ENCODE measurements at places on chromosomes 5 and 9.

- DNase-seq, result no peak
These were observed 77.8 kb upstream of the ZNF618 start for GRCh38 chr9:113798062-113799030.

DNA sequence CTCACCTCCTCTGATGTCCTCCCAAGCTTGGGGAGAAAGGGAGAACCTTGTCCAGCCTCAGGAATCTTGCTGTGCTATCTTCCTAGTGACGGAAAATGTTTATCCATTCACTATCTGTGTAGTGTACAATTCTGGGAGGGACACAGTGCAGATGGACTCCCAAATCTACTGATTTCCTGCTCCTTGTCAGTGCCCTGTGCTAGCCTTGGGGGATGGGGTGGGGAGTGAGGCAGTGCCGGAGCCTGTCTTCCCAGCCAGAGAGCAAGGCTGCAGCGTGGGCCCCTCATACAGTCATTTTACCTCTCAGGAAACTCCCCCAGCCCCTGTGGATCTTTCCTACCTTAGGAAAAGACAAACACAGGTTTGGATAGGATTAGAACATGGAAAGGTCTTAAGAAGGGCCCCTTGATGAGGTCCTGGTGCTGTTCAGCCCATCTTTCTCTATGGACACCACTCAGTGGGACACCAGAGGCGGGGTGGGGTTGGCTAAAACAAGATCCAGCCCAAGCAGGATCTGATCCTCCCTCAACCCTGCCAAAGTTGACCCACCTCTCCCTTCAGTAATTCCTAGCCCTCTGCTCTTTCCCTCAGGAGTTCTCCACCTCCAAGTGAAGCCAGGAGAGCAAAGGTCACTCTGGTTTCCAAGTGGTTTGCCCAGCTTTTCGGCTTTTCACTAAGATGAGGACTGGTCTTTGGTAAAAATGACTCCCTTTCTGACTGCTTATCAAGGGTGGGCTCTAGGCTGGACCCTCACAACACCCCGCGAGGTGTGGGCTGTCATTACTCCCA, 3.4 kb downstream of the DOLK start:
- DNase-seq, result no peak

DNA sequence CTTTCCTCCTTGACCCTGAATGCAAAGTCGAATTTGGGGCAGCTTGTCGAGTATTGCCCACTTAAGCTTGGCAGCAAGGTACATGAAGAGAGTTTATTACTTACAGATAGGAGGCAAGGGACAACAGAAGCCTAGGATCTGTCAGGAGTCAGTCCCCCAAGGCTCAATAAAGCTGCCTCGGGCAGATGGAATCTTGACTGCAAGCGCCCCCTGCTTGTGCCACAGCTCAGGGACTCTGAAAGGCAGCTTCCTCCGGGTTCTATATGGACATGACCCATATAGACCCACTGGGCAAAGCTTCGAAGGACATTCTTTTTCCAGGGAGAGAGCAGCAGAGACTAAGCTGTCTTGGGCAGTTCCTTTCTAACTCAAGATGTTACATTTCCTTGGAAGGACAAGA, 971.5 kb downstream of the EFNA5 start:
- DNase-seq, result no peak

DNA sequence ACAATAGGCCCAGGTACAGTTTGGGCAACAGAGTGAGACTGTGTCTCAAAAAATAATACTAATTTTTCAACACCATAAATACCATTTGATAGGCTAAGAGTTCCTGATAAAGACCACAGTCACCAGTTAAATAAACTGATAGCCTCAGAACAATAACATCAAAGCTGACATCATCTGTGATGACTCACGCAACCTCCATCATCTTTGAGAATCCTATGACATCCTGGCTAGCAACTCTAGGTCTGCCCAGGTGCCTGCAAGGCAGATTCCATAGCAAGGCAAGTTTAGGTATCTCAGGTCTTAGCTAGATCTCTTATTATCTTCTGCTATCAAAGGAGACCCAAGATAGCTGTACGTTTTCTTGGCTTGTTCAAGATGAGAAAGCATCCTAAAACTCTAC, 30.5 kb upstream of the UBAP2 start:
- DNase-seq, result peak; percentile 44

GRCh38 chr9:89773170-89773569, 168.4 kb downstream of the GADD45G start:
- no peak for DNase-seq

GRCh38 chr5:63563008-63563917, 399.0 kb downstream of the HTR1A start:
- no peak for DNase-seq

GRCh38 chr5:177983763-177984583, 12.1 kb downstream of the PROP1 start:
- no peak for DNase-seq

- DNase-seq, result no peak
These were observed 214.1 kb downstream of the HSPA4 start for GRCh38 chr5:133265720-133266526.

DNA sequence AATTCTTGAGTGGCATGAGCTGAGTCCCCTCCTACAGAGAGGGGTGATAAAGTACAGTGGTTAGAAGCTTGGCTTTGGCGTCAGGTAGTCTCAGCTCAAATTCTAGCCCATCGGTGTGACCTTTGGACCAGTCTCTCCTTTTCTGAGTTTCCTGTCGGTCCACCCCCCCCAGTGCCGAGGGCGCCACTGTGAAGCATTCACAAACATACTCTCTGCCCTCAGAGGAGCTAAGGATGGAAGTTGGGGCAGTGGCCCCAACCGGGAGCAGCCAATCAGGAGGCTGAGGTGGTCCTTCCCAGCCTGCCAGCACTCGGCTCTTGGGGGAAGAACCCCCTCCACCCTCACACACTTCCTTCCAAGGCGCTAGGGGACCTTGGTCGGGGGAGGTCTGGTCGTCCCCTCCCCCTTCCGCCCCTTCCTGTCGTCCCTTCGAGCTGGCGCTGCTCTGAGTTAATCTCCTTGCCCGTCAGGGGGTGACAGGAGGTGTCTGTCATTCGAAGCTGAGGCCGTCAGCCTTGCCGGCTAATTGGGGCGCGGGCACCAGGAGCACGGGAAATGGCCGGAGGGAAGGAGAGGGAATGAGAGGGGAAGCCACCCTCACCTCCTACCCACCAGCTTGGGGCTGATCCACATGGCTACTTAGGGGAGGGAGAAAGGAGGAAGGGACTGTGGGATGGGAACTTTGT, 53.0 kb downstream of the CXXC5 start:
- DNase-seq, result no peak

DNA sequence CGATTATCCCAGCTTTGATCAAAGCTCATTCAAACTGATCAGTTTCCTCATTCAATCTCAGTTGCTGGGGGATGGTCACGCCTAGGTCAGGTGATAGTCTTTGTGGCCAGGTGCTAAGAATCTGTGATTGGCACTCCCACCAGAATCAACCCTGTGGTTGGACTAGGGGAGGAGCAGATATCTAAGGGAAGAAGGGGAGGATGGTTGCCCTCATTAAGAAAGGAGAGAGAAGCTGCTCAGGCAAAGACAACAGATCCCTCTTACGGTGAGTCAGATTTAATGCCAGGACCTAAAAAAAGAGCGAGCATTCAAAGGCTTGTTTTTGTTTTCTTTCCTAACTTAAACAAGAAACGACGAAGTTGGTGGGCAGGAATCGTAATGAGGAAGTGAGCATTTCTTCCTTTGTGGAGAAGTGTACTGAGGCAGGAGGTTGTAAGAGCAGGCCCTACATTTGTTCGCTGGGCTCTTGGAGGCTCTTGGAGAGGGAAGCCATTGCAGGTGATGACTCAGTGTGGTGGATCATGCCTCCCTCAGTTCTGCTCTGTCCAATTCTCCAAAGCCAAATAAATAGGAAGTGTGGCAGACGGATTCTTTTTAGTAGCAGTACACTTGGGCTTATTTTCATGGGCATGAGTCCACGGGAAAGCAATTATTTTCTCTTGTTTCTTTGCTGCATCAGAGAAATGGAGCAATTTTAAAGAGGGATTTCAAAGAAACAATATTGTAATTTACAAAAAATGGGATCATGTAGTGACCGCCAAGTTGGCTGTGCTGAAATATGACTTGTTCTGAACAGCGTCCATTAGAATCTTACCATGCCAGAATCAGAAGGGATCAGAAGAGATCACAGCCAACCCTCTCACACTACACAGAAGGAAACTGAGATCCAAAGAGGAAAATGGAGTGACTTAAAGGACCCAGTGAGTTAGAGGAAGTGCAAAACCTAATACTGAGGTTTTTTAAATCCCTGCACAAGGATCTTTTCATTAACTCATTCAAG, 18.7 kb upstream of the TGFBR1 start:
- peak; percentile 30 for DNase-seq

Data from H54 (cell line).